ENCODE measurements at places on chromosomes 7 and 10.

- no peak for DNase-seq
These were observed 33.7 kb downstream of the R3HCC1L start for GRCh38 chr10:98168147-98168546.

GRCh38 chr7:91800389-91800788 lies 80.1 kb downstream of the MTERF1 start:
- peak; percentile 52 for DNase-seq

DNA sequence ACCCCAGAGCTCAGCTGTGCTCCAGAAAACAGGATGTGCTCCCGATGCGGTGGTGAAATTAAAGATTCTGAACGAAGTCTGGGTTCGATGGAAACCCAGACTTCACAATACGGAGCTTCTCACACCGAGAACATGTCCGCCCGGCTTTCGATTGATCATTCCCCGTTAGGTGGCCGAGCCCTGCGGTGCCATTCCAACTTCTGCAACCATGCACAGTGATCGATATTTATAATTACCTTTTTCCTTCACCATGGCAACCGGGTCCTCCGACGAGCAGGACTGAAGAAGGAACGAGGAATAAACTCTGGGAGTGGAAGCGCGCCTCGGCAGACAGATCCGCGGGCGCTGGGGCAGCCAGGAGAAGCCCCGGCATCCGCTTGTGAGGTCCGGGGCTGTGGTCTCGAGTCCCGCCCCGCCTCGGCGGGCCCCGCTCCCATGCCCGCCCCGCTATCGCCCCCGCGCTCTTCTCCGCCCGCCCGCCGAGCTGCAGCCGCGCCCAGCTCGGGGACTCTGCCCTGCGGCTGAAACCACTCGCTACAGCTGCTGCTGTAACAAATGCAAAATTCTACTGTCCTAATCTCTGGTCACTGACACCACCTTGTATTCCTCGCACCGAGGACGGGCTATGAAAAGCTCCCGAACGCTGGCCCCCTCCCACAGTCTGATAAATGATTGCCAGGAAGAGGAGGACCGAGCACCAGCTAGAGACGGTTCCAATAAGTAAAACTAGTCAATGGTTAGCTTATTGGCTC lies 26.2 kb downstream of the ABLIM1 start:
- DNase-seq, result peak; percentile 76

DNA sequence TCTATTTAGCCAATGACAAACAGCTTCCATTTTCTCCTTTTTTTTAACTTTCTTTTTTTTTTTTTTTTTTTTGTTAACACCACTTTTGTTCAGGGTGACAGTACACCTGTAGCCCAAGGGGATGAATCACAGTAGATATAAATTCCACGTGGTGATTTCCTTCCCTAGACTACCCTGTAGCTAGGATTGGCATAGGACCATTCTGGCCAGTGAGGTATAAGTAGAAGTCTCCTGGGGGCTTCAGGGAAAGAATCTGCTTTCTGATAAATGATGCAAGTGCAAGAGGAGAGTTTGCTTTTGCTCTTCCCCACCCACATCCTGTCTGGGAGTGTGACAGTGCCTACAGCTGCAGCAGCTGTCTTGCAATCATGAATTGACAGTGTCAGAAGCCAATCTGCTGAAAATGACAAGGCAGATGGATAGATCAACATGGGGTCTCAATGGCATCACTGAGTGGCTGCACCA lies 63.2 kb upstream of the TOMM7 start:
- no peak for DNase-seq

Measured in left ventricle myocardium superior (tissue), 1 donor.